ENCODE measurements at places on chromosomes 3 and 15. TPM values are rescaled to one million over a fixed set of nuclear protein-coding genes. Genes with fewer than 3 reads are reported as not detected.

The ATP13A3 gene
- total RNA-seq = 35.6 TPM

- peak; percentile 68 for DNase-seq
Observed at GRCh38 chr3:127002195-127003174, 19.6 kb downstream of the PLXNA1 start.

The LDHAL6B gene
- not detected for total RNA-seq

GRCh38 chr15:28892789-28893610, 7.2 kb downstream of the APBA2 start:
- peak; percentile 48 for DNase-seq

GRCh38 chr3:38643592-38643991, 5.9 kb downstream of the SCN5A start:
- no peak for DNase-seq

DNA sequence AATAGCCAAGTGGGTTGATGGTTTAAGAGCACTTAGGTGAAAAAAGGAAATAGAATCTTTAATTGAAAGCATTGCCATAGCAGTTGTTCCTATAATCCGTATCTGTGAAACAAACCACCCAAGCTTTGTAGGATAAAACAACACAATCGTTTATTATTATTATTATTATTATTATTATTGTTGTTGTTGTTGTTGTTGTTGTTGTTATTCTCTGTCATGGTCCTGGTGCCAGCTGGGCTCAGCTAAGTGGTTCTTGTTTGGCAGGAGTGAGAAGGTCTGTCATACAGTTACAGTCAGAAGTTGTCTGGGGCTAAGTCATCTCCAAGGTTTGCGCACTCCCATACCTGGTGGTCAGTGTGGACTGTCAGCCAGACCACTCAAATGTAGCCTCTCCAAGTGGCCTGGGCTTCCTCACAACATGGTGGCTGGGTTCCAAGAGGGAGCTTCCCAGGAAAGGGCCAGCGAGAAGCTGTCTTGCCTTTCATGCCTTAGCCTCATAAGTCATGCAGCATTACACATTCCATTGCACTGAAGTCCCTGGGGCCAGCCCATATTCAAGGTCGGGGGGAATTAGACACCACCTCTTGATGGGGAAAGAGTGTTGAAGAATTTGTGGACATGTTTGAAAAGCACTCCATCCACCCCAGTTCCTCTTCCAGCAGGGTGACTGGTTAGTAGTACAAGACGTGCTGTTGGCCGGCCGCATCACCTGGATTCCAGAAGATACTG, 54.3 kb upstream of the FGD5 start:
- DNase-seq = no peak

The FMN1 gene
- total RNA-seq = 13.7 TPM

- no peak for DNase-seq
Observed at GRCh38 chr3:127717357-127718244, 44.8 kb downstream of the ABTB1 start.

DNA sequence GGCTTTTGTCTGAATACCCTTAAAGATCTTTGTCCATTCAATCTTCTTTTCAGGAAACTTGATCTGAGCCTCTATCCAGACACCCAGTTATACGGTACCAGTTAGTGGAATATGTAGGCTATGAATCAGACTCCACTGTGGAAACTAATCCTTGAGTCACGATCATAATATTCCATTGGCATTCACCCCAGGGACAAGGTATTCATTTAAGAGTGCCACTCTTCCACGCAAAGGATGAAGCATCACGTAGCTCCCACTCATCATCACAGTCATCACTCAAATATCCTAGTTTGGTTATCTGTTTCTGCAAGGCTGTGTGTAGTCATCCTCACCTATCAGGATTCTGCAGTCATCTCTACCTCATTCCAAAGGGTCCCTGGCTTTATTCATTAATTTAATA, 85.6 kb downstream of the NEDD4 start:
- no peak for DNase-seq

The ISLR gene
- 10.5 TPM for total RNA-seq

DNA sequence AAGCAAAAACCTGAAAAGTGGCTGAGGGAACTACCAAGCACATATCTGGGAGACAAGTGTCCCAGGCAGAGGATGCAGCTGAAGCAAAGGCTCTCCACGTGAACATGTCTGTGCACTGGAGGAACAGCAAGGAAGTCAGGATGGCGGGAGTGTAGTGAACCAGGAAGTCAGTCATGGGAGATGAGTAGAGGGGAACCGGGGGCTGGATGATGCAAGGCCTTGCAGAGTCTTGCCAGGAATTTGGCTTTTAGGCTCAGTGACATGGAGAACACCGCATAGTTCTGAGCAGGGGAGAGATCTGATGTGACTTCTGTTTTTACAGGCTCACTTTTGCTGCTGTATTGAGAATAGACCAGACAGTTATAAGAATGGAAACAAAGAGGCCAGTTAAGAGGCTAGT, 19.0 kb downstream of the C2CD4A start:
- DNase-seq = peak; percentile 27

The SLC28A2 gene
- not detected for total RNA-seq

The C3orf80 gene
- 0.52 TPM for total RNA-seq

GRCh38 chr3:54045061-54045815, 77.1 kb upstream of the CACNA2D3 start:
- no peak for DNase-seq

All from body of pancreas (tissue), 4 donors.